ENCODE measurements at places on chromosomes 6 and 20.

- DNase-seq = peak; percentile 52
Measured at GRCh38 chr6:158283304-158283980, 28.8 kb upstream of the TULP4 start.

- no peak for DNase-seq
Measured at GRCh38 chr6:6783721-6784120, 195.2 kb downstream of the LY86 start.

- no peak for DNase-seq
Measured at GRCh38 chr20:60999250-60999649, 252.8 kb upstream of the CDH4 start.

DNA sequence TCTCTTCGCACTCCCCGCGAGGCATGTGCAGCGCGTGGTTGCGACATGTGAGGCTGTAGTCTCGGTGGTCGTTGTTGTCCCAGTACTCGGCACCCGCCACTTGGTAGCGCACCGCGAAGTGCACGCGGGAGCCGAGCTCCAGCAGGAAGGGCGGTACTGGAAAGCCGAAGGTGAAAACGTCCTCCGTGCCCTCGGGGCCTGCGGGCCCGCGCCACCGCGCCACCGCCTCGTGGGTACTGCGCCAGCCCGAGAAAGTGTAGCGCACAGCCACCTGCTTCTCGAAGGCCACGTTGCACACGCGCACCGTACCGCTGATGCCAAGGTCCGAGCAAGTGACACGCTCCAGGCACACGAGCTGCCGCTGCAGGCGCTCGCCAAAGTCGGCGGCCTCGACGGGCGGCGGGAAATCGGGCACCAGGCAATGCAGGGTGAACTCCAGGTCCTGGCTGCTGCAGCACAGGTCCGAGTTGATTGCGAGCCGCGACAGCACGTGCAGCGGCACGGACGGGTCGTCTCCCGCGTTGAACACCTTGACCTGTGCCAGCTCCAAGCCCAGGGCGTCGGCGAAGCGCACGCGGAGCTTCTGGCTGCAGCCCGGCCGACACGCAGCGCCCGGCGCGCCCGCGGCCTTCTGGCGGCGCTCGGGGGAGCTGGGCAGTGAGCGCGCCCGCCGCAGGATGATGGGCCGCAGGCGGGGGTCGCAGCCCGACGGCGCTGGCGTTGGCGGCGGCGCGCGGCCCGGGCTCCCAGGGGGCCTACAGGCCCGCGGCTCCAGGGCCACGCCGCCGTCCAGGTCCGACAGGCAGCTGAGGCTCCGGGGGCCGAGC is 840 bp downstream of the PPP1R3D start:
- no peak for DNase-seq

- no peak for DNase-seq
Measured at GRCh38 chr6:36296240-36296639, 26.4 kb downstream of the PNPLA1 start.

DNA sequence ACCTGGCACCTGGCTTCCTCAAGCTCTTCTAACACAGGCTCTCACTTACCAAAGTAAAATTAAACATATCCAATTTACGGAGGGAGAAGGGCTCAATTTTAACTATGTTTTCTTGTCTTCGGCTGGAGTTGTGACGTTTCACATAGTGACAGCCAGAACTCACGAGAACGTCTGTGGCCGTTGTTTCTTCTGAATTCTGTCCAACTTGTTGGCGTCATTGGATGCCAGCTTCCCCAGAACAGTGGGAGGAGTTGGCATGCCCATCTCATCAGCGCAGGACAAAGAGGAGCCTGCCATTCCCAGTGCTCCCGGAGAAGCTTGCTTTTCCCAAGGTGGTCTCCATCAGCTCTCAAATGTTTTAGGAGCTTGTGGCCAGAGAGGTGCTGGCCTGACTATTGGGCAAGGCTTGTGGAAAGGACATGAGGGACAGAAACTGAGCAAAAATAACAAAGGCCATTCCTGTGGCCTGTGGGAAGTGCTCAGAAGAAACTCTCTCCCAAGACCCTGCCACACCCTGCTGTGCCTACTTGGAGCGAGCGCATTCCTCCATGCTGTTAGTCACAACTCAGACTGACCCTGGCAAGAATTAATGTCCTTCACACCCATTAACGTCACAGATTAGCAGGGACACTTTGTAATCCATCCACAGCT is 265.4 kb upstream of the CDH4 start:
- DNase-seq = no peak

GRCh38 chr6:23633996-23634395 is 492.0 kb upstream of the NRSN1 start:
- no peak for DNase-seq

DNA sequence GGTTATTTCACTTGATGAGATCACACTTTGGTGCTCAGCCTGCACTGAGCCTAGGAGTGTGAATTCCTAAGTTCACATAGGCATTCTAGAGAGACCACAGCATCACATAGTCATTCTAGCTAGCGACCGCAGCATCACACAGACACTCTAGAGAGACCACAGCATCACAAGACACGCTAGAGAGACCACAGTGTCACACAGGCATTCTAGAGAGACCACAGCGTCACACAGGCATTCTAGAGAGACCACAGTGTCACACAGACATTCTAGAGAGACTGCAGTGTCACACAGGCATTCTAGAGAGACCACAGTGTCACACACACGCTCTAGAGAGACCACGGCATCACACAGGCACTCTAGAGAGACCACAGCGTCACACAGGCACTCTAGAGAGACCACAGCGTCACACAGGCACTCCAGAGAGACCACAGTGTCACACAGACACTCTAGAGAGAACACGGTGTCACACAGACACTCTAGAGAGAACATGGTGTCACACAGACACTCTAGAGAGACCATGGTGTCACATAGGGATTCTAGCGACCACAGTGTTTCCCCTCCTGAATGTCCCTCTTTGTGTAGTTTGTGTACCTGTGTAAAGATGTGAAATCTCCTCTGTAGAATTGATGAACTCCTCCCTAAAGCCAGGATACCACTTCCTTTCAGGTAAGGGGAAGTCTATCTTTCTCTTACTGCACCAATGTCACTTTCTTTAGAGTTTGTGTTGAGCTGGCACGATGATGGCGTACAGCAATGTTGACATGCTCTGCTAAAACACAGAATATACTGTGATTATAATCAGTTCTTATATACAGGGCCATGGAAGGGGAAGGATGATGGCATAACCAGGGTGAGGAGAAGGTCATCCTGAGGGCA is 169.4 kb downstream of the ZDHHC14 start:
- peak; percentile 59 for DNase-seq

DNA sequence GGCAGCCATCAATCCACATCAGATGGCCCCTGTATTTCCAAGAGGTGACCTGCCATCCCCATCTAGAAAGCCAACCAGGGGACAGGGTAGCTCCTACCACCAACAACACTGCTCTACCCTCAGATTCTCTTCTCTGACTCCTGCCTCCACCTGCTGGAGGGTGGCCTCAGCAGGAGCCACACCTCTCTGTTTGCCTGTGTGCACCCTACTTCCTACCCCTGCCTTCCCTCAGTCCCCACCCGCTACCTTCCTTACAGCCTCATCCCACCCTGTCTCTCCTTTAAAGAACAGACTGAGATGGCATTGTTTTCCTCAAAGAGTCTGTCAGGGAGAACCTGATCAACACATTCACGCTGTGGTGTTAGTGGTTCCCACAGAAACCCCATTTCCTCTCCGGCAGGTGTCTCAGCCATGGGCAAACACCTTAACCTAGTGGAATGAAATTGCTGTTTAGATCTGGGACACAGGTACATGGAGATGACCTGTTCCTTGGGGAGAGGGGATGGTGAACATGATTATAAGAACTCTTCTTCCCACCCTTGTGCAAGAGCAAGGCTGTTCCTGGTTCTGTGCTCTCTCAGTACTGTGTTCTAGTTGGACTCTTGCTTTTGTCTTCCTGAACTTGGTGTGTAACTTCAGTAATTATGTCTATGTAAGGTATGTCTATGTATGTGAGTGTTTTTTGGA is 1.8 kb downstream of the ENTPD6 start:
- DNase-seq = peak; percentile 43

DNA sequence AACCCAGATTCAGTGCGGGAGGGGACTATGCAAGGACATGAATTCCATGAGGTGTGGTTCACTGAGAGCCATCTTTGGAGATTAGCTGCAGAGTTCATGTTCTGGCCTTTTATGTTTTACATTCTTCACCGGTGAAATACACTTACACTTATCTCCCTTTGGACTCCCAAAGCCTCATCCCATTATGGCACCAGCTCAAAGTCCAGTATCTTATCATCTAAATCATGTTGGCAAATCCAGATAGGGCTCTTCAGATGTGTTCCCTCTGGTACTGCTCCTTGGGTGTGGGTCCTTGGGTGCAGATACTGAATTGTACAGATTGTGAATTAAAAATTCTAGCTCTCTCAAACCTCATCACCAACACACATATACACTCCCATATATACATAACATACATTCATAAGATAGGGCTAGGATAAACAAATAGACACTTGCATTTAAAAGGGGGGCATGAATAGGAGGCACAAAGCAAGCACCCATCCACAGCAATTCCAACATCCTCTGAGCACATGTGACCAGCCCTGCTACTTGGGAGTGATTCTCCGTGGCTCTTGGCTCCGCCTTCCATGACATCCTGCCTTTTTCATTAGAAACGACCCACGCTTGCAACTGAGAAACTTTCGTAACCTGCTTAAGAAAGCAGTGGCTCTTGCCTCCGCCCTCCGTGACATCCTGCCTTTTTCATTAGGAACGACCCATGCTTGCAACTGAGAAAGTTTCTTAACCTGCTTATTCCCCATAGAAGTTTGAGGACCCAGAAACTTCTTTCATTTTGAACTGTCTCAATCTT is 53.6 kb upstream of the LRRC1 start:
- DNase-seq = no peak

DNA sequence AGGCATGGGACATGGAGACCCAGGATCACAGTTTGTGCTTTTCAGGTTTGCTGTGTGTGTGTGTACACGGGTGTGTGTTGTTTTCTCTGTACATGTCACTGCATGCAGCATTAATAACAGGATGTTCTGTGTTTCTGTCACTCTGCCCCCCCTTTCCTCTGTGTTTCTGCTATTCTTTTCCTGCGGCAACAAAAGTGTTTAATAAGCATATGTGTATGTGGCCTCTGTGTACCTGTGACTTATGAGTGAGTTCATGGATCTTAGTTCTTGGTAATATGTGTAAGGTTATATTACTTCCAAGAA is 9.8 kb downstream of the SYNGAP1 start:
- peak; percentile 62 for DNase-seq

DNA sequence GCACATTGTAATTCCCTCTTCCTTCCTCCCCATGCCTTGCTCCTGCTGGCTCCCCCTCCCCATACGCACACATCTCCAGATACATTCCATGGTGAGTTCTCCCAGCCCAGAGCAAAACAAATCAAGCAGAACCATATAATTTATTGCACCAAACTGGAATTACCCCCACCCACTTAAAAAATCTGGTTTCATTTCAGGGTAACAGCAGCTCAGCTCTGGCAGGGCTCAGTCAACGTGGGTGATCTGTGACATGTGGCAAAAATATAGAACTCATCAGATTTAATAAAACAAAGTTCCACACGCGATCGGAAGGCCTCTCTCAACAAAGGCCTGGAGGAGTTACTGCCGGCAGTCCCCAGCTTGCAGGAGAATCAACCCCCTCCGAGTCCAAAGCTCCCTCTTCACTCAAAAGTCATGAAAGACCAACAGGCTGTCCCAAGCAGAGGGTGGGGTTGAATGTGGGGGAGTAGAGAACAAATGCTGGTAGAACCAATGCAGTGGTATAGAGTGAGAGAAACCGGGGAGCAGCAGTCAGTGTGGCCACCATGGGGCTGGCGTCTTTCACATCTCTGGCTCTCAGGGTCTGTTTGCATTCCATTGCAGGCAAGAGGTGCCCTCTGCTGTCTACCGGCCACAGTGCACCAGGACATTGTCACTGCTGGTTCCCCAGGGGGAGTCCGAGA is 323.3 kb upstream of the NT5E start:
- DNase-seq = no peak

DNA sequence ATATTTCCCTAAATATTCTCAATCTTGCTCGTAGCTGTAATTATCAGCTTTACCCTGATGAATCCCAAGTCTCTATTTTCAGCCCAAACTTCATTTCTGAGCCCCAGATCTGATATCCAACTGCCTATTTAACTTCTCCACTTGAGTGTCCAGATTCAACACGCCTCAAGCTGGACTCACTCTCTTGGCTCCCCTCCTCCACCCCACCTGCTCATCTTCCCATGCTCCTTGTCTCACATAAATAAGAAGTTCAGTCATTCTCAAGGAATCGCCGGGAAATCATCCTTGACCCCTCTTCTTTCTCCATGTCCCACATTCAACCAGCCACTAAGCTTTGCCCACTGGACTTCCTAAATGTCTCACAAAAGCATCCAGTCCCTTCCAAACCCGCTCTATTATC is 89.9 kb upstream of the STMND1 start:
- no peak for DNase-seq

GRCh38 chr6:139765825-139766285 is 391.4 kb upstream of the CITED2 start:
- no peak for DNase-seq

DNA sequence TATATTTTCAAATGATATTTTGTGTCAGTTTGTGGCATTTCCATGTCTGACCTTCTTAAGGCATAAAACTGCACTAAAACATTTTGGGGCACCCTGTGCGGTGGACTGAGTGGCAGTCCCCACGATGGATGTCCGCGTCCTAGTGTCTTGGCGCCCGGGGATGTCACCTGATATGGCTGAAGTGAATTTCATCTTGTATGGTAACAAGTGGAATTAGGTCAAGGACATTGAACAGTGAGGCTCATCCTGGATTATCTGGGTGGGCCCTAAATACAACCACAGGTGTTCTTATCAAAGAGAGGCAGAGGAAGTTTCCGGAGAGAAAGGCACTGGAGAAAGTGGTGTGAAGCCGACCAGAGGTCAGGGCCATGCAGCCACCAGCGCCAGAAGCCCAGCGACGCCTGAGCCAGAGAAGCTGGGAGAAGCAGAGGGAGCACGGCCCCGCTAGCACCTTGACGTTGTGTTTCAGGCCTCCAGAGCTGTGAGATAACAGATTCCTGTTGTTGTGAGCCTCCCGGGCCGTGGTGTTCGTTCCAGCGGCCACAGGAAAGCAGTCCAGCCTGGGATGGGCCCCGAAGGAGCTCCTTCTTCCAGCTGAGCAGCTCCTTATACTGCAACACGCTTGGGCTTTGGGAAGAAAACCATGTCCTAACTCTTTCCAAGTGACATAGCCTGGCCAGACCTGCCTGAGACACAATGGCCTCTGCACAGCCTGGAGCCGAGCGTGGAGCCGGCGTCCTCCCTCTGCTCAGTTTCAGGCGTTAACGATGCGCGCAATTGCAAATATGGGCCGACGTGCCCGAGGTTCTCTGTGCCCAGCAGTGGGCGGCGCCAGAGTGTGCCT is 22.5 kb downstream of the THBS2 start:
- DNase-seq = no peak

- DNase-seq = no peak
Measured at GRCh38 chr20:58575776-58576602, 60.8 kb upstream of the APCDD1L start.

DNA sequence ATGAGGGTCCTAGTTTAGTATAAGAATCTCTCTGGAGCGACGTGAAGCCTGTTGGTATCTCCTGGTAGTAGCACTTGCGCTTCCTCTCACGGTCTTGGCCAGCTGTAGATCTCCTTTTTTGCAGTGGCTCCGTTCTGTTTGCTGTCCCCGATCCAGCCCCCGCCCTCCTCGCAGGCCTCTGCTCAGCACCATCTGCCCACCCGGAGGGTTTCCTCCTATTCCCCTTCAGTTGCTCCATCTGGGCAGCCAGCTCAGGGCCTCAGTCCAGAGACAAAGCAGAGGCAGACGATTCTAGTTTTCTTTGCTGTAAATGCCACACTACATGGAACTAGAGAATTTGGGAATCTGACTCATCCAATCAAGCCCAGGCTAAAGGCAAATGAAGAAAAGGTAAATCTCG is 126.6 kb downstream of the TIAM2 start:
- no peak for DNase-seq

- no peak for DNase-seq
Measured at GRCh38 chr6:10030942-10031537, 383.8 kb downstream of the TFAP2A start.
